ENCODE measurements at places on chromosomes 6 and 20. TPM values are rescaled to one million over a fixed set of nuclear protein-coding genes. Genes with fewer than 3 reads are reported as not detected.

Gene TMEM151B
- 0.70 TPM for total RNA-seq

Gene SALL4
- total RNA-seq = 127 TPM

Gene CARMIL1
- 23.4 TPM for total RNA-seq

Gene CD24
- 1,059 TPM for total RNA-seq

Gene GABRR1
- 0.10 TPM for total RNA-seq

Gene RNASET2
- 27.8 TPM for total RNA-seq

Gene FERMT1
- total RNA-seq = 14.3 TPM

Gene MEP1A
- not detected for total RNA-seq

Gene CLIC5
- not detected for total RNA-seq

Gene POU3F2
- not detected for total RNA-seq

Gene KCNK5
- total RNA-seq = 30.1 TPM

Gene CGAS
- total RNA-seq = 0.55 TPM

Gene IL17A
- 0.03 TPM for total RNA-seq

Gene RFX6
- not detected for total RNA-seq

Gene LKAAEAR1
- total RNA-seq = not detected

Gene ADGRB3
- 0.22 TPM for total RNA-seq

Gene SUMO4
- 0.87 TPM for total RNA-seq

Gene CST3
- 104 TPM for total RNA-seq

Gene DUSP15
- total RNA-seq = 2.5 TPM

Gene RIPOR2
- total RNA-seq = 0.31 TPM

Gene FAM217A
- total RNA-seq = not detected

Gene ID1
- total RNA-seq = 424 TPM

Gene ISM1
- total RNA-seq = not detected

Gene OXT
- 1.5 TPM for total RNA-seq

Gene ELOVL4
- total RNA-seq = 4.8 TPM

Gene DPPA5
- total RNA-seq = 2.1 TPM

Gene KPNA5
- total RNA-seq = 8.6 TPM

Gene BPIFB2
- not detected for total RNA-seq

Gene MUC21
- not detected for total RNA-seq

Gene EGFL8
- 5.9 TPM for total RNA-seq

Gene GPR6
- 0.63 TPM for total RNA-seq

Gene FAM83C
- not detected for total RNA-seq

Gene PSMB1
- 437 TPM for total RNA-seq

Gene ADGRF5
- 1.0 TPM for total RNA-seq

Gene PNLDC1
- not detected for total RNA-seq

Gene MLIP
- total RNA-seq = not detected

Gene CSNK2A1
- total RNA-seq = 124 TPM

Gene FAM209B
- 0.59 TPM for total RNA-seq
